Effector CD4-positive, alpha-beta T cell (primary cell): ENCODE measurements at places on chromosomes 2 and 18.

DNA sequence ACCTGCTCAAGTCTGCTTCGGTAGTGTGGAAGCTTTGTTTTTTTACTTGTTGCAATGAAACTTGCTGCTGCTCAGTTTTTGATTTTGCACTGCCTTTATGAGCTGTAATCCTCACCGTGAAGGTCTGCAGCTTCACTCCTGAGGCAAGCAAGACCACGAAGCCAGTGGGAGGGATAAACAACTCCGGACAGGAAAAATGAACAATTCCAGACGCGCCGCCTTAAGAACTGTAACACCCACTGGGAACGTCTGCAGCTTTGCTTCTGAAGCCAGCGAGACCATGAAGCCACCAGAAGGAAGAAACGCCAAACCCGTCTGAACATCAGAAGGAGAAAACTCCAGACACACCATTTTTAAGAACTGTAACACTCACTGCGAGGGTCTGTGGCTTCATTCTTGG lies 245.7 kb upstream of the REG3G start:
- DNase-seq: no peak

DNA sequence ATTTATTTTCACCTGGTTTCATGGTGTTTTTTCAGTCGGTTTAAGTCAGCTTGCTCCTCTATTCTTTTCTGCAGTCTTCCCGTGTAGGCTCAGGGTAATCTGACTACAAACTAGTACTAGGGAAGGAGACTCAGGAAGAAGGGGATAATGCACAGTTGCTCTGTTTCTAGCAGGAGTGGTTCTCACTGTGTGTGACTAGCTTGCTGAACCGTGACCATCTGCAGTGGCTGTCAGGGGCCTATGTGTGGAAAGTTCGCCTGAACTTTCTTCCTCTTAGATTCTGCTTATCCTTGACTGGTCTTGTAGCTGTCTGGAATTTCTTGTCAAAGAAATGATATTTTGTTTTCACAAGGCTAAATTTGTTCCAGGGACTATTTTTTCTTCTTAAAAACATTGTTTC lies 46.3 kb upstream of the AQP4 start:
- no peak for DNase-seq

GRCh38 chr2:181438261-181438660 lies 18.9 kb upstream of the ITGA4 start:
- DNase-seq: no peak

- DNase-seq: no peak
Measured at GRCh38 chr2:55498582-55498981, 20.9 kb upstream of the CFAP36 start.

GRCh38 chr2:240168041-240168440 lies 27.6 kb upstream of the OTOS start:
- no peak for DNase-seq

GRCh38 chr2:163633291-163633690 lies 102.5 kb downstream of the FIGN start:
- DNase-seq: no peak

- DNase-seq: no peak
Measured at GRCh38 chr2:23100406-23100805, 284.6 kb upstream of the KLHL29 start.

- DNase-seq: no peak
Measured at GRCh38 chr2:49403637-49404036, 249.3 kb upstream of the FSHR start.

DNA sequence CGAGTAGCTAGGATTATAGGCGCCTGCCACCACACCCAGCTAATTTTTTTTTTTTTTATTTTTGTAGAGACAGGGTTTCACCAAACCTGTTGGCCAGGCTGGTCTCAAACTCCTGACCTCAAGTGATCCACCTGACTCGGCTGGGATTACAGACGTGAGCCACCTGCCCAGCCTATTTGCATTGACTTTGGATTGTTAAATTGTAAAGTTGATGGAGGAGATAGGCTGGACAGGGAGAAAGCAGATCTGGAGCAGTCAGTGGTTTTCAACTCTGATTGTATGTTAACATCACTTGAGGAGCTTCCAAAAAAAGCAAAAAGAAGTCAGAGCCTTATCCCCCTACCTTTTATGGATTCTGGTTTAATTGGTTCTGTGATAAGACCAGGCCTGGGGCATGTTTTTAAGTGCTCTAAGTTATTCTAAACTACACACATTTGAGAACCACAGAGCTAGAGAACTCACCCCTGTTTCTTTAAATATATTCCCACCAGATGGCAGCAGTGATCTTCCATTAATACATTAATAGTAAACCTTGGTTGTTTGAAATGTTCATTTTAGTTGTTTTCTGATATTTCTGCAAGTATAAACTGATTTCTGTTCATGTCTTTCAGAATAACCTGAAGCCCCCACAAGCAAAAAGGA lies 7.5 kb downstream of the C2orf49 start:
- no peak for DNase-seq

DNA sequence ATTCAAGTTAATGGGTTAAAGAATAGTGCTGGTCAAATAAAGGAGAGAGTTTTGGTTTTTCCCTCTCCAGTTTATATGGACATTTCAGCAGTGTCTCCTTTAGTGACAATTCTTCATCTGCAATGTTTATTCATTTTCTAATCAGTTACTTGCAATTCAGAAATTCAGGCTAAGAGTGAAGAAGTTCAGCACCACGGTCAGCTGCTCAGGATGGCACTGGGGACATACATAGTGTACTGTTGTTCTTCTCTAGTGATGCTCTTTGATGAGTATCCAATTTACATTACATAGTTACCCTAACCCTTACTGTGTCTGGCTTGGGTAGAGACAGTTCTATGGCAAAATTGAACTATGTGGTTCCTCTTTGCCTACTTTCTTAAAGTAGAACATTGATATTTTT lies 412.7 kb downstream of the CNTNAP5 start:
- DNase-seq: no peak

GRCh38 chr18:72720116-72720515 lies 147.7 kb downstream of the NETO1 start:
- DNase-seq: no peak
